Fibroblast of skin of left quadriceps (primary cell): ENCODE measurements at places on chromosomes 1 and 21.

GRCh38 chr1:241636291-241636690, 3.9 kb downstream of the CHML start:
- no peak for DNase-seq

DNA sequence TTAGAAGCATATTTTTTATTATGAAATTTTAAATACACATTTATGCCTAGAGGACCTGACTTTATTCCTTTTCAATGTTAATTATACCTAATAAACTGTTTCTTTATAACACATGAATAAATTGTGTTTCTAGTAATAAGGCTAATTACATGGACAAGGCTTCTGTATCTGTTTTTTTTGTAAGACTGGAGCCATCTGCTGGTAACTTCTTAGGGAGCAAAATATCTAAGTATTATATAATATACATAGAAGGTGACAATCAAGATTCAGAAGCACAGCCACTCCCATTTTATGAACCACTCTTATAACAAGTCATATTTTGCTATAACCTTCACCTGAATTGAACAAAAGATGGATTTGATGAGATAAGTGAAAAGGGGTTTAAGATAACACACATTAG, 84.2 kb downstream of the LBR start:
- no peak for DNase-seq

DNA sequence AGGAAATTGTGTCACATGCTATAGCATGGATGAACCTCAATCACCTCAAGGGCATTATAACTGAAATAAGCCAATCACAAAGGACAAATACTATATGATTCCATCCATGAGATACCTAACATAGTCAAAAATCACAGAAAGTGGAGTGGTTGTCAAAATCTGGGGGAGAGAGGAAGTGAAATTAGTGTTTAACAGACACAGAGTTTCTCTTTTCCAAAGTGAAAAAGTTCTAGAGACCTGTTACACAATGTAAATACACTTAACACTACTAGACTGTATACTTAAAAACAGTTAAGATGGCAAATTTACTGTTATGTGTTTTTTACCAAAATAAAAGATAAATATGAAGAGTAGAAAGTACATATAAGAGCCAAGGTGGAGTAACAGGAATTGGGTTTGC, 31.8 kb downstream of the ZNF644 start:
- no peak for DNase-seq

GRCh38 chr1:100597061-100597741, 59.3 kb downstream of the GPR88 start:
- DNase-seq = peak; percentile 86

DNA sequence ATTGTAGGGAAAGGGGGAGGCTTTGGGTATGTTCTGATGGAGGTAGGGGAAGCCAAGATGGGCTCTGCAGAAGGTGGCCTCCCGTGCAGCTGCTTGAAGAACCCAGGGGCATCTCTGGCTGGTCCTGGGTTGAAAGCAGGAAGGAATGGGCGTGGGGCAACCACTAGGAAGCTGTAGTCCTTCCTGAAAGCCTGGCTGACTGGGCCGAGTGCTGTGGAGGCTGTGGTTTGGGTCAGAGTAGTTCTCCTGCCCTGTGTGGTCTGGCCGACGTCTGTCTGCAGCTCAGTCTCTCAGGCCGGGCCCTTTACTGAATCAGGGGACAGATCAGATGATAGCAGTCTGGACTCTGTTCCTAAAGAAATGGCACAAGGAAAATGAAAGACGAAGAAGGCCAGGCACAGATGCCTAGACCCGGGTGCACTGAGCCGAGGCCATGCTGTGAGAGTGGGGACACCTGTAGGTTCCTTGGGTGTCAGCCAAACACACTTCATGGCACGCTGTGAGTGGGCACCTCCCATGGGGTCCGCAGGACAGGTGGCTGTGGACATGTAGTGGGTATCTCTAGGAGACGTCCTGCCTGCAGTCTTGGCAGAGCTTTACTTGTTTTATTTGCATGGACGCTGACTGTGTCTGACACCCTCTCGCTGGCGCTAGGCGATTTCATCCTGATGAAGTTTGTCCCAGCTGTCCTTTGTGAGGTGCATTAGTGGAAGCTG, 87.0 kb downstream of the POFUT2 start:
- no peak for DNase-seq

GRCh38 chr1:3480369-3480719, 25.9 kb downstream of the ARHGEF16 start:
- DNase-seq = no peak

- DNase-seq = no peak
Observed at GRCh38 chr1:229248821-229249817, 21.8 kb upstream of the RAB4A start.

DNA sequence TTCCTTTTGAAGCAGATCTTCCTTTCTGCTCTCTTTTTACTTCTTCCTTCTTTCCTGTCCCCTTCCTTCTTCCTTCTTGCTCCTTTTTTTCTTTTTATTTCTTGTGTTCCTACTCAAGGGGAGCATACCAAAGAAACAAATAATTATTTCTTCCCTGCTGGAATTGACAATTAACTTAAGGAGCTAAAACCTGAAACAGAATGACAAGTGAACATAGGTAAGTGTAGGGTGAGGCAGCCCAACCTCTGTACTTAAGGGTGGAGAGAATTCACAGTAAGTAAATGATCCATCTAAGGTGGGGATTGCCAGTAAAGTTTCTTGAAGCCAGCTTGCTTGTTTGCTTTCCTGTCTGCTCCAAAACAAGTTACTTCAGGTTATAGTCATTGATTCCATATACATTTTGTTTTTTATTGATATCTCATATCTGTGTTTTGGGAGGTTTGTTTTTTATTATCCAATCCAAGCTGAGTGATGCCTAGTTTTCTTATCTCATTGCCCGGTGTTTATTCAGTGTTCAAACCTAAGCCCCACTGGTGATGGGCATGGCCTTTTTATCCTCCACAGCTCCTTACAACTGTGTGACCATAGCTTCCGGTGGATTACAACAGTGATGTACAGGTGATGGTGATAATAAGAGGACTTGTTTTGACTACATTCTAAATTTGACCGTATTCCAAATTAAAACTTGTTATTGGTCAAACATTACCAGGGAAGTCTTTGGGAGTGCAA, 133.2 kb upstream of the IVNS1ABP start:
- DNase-seq = no peak

DNA sequence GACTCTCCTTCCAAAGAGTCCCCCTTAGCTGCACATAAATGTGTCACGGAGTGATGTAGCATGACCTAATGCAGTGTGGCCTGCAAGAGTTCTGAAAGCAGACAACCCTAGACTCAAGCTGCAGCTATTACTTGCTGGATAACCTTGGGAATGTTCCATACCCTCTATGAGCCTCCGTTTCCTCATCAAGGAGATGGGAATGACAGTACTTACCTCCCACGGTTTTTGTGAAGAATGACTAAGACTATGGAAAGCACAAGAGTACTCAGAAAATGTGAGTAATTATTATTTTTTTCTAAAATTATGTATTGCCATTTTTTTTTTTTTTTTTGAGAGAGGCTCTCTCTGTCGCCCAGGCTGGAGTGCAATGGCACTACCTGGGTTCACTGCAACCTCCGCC, 3.0 kb downstream of the TTC39A start:
- no peak for DNase-seq

DNA sequence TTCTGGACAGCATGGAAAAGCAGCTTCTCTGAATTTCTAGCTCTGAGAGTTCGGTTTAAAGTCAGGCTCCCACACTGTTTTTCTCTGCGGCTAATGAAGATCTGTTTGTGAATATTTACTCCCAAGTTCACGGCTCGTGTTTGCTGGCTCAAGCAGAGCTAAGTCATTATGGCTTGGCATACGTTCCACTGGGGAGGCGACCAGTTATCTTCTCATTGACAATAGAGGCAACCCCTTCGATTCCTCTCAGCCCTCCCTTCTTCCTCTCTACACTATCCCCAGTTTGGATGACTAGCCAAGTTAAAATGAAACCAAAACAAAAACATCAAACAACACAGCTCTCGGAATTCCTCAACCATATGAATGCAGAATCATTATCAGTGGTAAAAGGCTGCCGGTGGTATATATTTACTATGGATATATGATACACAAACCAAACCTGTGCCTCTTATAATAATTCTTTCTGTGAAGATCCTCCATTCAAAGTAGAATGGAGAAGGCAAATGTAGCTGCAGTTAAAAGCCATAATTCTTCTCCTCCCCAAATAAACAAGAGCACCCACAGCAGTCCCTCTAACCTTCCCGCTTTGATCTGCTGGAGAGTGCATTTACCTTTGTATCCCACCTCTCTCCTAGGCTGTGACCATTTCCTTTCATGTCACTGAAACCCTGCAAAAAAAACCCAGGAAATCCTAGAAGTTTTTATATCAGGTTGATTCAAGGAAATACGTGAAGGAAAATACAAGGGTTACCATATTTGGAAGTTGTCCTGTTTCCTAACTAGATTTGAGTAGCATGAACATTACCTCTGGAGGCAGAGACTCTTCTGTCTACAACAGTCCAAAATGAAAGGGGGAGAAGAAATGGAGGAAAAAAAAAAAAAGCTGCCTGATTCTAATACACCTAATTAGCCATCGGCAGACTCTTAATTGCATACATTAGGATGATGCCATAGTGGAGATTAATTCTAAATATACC, 108.3 kb upstream of the USH2A start:
- DNase-seq = no peak

DNA sequence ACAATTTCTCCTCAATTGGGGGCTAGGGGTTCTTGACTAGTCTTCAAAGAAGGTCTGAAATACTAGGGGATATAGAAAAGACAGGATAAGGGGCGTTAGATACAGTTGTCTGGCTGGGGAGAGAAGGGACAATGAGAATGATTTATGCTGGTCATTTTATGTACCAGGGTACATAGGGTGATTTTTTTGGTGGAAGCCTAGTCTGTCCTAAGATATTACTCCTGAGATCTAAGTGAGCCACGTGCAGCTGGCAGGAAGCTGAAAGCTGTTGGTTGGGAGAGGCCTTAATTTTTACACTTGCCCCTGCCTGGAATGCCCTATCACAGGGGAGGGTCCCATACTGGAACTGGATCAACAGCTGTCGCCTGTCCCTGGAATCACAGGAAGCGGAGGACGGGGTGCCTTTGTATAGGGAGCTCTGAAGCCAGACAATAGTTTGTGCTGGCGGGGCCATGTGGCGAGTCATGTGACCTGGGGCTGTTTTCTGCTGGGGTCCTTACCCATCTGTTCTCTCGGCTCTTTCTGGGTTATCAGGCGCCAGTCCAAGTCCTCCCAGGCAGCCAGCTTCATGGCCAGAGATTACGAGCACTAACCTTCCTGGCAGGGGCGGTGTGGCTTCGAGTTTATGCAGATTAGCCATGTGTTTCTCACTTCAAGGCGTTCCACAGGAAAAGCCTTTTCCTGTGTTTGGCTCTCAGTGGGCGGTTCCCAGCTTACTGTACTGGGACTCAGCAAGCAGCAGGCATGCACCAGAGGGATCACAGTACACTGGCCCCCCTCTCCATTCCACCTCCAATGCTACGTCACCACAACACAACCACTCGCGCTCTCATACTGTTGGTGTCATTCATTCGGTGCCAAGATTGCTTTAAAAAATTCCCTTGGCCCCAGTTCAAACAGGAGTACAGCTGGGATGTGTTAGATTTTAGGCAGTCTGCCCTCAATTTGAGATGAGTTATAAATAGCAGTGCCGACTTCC, 27.5 kb downstream of the ARID1A start:
- peak; percentile 99 for DNase-seq

- DNase-seq = no peak
Observed at GRCh38 chr21:33388188-33388587, 15.0 kb upstream of the IFNGR2 start.

- peak; percentile 10 for DNase-seq
Observed at GRCh38 chr1:190001187-190001586, 476.5 kb downstream of the BRINP3 start.

DNA sequence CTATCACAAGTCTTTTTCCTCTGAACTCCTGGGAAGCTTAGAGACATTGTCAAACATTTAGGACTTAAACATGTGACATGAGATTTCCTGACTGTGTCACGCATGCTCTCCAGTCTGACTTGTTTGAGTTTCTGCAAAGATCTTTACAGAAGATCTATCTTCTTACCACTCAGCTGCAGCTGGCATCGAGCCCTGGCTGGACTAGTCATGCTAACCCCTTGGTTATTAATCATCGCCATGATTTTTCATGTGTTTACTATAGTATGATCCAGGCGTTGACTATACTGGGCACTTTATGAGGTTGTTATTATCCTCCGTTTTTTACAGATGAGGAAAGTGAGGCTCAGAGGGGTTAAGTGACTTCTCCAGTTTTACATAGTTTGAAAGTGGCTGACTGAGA, 18.1 kb upstream of the IRF2BP2 start:
- no peak for DNase-seq

GRCh38 chr1:161737625-161738024, 12.0 kb upstream of the DUSP12 start:
- DNase-seq = no peak

- DNase-seq = no peak
Observed at GRCh38 chr1:117362986-117363385, 4.3 kb upstream of the MAN1A2 start.

- DNase-seq = peak; percentile 77
Observed at GRCh38 chr1:31944205-31945089, 6.3 kb upstream of the PTP4A2 start.

DNA sequence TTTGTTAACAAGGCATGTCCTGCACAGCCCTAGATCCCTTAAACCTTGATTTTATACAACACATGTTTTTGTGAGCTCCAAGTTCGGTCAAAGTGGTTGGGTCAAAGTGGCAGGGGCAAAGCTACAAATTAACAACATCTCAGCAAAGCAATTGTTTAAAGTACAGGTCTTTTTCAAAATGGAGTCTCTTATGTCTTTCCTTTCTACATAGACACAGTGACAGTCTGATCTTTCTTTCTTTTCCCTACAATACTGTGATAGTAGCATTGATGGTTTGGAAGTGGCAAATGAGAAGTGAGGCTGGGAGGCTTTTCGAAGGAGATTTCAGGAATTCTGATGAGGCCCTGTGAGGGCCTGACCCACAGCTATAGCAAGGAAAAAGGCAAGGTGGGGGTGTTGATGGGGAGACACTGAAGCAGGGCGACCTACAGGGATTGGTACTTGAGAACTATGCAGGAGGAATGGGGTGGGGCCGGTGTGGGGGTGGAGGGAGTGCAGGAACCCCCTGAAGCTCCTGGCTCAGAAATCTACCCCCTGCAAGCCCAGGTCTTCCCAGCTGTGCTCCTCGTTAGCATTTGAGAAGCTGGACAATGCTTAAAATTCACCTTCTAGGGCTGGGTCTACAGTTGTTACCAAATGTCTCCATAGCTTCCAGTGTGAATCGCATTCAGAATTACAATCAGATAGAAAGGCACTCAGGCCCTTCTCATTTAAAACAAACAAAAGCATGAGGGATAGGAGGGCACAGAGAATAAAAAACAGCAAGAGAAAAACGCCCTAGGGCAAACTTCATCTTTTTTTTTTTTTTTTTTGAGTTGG, 102.6 kb upstream of the PPM1J start:
- no peak for DNase-seq

GRCh38 chr1:115505148-115505571, 136.6 kb upstream of the VANGL1 start:
- peak; percentile 84 for DNase-seq

DNA sequence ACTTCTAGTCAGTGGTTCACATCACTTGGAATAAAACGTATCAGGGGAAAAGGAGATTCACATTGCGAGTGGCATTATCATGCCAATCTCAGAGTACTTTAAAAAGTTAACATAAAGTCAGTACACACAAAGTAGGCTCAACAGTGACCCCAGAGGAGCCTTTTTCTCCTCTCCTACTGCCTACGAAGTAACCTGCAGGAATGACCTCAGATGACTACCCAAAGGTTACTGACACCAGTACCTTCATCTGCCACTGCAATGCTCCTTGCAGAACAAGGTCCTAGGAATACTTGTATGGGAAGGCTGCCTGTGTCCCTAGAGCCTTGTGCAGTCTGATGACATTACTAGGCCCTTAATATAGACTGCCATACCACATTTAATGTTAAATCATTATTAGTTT, 389.8 kb upstream of the LYPLAL1 start:
- DNase-seq = no peak

- no peak for DNase-seq
Observed at GRCh38 chr21:18522181-18522972, 118.8 kb upstream of the TMPRSS15 start.
